ENCODE measurements at places on chromosomes 5 and 9.
A peak's percentile ranks its signal among the peaks of the same experiment; 100 is the strongest.

GRCh38 chr5:107541400-107541799, 129.3 kb downstream of the EFNA5 start:
- DNase-seq: no peak

DNA sequence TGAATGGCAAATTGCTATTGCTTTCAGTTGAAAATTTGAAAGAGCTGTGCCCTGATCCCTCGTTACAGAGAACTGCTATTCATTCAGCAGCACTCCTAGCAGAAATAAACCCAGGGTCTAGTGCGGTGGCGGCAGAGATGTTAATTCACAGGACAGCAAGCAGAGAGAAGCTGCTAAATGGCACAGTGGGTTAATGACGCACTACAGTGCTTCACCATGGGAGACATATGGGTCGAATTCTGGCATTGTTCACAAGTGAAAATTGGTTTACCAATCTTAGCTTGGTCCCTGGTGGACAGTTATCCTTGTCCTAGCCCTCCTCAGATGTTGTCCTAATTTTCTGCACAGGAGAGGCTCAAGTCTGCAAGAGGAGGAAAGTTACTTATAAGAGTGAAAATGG, 807.4 kb downstream of the TLE1 start:
- DNase-seq: no peak

- no peak for DNase-seq
Measured at GRCh38 chr5:53614376-53614885, 54.0 kb downstream of the NDUFS4 start.

DNA sequence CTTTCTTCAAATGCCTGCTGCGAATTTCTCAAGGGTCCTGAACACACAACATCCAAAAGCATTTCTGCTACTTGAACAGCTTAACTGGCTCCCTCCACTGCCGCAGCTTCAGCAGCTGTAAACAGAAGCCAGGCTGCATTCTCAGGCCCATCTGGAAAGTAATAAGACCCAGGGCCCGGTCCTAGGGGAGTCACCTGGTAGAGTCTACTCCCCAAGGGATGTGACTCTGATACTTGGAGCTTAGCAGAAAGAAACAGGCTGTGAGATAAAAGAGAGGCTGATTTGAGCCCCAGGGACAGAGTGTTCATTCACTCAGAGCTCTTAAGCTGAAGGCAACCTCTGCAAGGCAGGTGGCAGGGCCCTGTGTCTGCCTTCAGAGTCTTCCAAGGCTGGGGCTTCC, 356.8 kb downstream of the SPOCK1 start:
- no peak for DNase-seq

DNA sequence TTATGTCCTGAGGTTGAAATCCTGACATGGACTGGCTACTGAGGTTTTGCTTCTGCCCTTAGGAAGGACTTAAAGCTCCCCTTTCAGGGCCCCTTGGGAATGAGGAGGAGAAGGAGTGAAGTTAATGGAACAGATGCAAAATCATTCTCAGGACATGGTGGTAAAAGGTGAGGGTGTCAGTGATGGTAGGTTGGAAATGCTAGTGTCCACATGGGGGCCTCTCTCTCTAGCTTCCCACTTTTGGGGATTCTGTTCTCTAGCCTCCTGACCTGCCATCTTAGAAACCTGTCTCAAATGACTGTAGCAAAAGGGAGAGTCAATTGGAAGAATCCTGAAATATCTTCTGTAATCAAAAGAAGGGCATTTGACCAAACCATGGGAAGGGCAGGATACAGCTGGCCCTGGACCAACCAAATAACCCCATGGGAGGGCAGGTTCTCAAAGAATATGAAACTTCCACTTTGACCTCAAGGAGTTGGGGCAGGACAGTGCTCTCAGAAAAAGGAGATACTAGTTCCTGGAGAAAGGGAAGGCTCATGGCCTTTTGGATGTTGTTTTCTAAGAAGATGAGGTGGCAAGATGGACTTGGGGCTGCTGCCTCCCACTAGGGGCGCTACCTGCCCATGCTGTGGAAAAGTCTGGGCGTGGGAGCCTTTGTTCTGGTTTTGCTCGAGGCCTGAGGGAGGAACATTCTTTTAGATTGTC, 21.2 kb upstream of the MLANA start:
- peak; percentile 22 for DNase-seq

DNA sequence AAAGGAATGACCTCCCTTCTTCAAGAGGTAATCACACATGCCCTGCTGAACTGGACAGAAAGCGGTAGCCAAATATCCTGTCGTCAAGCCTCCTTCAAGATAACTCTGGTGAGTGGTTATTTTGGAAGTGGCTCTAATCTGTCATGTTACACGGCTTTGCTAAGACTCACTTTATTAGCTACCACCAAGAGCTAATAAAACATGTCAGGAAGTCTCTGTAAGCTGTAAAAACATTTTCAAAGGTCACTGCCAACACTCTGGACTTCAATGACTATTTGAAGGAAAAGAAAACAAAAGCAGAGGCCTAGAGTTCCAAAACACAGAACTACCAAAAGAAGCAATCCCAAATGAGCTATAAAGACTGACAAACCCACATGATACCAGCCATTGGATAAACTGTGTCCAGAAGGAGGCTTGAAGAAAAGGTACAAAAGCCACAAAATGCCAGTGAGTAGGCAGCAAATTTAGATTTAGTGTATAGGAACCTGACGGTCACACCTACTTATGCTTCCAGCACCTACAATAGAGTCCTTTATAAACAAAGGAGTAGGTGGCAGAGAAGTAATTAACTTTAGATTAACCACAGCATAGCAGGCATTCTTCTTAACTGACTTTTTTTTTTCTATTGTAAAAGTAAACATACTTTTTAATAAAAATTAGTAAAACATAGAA, 97.3 kb upstream of the EQTN start:
- DNase-seq: no peak
